B cell (primary cell): ENCODE measurements at places on chromosomes 7 and 10.

DNA sequence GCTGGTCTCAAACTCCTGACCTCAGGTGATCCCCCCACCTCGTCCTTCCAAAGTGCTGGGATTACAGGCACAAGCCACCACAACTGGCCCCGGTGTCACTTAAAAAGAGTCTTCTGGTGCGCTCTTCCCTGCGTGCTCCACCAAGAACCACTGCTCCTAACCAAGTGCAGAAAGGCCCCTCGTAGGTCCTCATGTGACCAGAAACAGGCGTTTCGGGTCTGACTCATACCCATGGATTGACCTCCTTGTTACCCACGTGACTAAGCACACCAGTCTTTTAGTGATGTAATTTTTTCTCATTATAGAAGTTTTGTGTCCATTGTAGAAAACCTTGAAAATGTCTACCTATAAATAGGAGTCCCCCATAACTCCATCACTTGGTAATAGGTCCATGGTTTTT lies 13.9 kb downstream of the FKBP6 start:
- DNase-seq = no peak

DNA sequence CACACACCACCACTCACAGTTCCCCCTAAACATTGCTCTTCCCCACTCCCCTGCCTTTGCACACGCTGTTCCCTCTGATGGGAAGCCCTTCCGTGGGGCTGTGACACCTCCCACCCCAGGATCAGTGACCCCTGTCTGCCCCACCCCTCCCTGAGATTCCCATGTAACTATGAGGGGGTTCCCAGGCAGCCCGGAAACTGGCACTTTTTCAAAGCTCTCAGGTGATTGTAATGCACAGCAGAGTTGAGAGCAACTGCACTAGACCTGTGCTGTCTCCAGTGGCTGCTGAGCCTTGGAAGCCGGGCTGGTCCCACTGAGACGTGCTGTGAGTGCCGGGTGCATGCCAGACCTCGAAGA lies 29.8 kb downstream of the GPRIN2 start:
- DNase-seq = no peak

DNA sequence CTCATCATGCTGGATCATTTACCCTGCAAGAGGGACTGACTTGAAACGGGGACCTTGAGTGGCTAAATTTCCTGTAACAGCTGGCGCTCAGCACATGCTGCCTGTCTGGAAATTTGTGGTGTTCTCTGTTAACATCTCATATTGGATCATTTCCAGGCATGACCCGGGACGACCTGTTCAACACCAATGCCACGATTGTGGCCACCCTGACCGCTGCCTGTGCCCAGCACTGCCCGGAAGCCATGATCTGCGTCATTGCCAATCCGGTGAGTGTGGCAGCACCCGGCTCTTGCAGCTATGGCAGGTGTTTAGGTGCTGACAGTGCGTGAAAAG lies 9.9 kb downstream of the MDH2 start:
- no peak for DNase-seq

GRCh38 chr10:128859738-128860386 lies 607.2 kb upstream of the MGMT start:
- DNase-seq = no peak

DNA sequence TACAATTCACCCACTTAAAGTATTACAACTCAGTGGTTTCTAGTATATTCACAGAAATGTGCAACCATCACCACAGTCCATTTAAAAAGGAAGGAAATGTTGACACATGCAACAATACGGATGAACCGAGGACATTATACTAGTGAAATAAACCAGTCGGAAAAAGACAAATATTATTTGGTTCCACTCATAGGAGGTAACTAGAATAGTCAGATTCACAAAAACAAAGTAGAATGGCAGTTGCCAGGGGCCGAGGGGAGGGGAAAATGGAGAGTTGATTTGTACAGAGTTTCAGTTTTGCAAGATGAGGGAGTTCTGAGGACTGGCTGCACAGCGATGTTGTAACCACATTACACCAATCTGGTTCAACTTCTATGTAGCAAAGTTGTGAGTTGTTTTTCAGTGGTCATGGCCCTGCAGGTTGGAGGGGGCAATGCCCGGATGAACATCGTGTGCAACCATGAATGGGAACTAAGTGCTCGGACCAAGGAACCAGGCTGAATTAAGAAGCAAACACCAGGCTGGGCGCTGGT lies 17.6 kb upstream of the TNPO3 start:
- DNase-seq = no peak

GRCh38 chr7:101857358-101857811 lies 40.0 kb downstream of the CUX1 start:
- DNase-seq = no peak

DNA sequence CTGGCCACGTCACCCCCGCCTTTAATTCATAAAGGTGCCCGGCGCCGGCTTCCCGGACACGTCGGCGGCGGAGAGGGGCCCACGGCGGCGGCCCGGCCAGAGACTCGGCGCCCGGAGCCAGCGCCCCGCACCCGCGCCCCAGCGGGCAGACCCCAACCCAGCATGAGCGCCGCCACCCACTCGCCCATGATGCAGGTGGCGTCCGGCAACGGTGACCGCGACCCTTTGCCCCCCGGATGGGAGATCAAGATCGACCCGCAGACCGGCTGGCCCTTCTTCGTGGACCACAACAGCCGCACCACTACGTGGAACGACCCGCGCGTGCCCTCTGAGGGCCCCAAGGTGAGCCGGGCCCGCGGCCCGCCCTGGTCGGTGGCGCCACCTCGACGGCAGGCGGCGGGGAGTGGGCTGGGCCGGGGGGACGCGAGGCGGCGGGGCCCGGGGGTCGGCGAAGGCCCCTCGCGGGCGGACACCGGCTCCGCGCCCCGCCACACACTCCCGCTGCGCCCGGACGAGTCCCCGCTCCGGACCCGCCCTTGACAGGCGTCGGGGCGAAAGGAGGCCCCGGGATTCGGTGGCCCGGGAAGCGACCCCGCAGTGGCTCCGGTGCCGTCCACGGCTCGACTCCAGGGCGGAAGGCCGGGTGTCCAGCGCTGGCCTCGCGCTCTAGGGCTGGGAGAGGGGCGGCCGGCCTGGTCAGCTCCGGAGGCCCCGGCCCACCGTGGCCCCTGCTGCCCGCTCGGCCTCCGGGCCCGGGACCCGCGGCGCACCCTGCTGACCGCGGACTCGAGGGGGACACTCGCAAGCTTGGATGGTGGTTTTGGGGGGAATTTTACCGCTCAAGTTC lies 557 bp downstream of the BAG3 start:
- no peak for DNase-seq

DNA sequence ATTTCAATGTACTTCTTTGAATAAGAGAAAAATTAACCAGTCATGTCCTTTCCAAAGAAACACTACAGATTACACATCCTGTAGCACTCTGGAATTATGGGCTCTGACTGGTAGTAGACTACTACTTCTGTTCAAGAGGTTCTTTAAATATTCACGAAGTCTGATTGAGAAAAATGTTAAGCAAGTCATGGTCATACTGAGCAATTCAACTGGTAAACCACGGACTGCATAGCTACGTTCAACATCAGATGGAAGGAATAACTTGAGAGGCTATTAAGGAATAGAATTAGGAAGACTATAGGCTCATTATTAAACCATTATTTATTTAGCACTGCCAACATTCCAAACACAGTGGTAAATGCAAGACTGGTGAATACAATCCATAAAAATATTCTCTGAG lies 160.8 kb downstream of the IMMP2L start:
- DNase-seq = no peak

DNA sequence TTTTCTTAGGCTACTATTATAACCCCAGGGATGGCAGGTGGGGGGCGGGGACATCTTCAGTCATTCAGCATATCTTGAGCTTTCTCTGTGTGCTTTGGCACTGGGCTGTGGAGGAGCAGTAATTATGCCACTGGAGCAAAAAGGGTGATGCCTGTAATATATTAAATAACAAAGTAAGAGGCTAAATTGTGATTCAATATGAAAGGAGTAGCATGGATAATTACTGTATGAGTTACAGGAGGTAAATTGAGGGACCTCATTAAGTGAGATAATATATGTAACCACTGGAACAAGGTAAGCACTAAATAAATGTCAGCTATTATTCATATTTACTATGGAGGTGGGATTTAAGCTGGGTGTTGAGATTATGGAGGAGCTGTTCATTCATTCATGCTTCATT lies 3.3 kb upstream of the STN1 start:
- DNase-seq = no peak

DNA sequence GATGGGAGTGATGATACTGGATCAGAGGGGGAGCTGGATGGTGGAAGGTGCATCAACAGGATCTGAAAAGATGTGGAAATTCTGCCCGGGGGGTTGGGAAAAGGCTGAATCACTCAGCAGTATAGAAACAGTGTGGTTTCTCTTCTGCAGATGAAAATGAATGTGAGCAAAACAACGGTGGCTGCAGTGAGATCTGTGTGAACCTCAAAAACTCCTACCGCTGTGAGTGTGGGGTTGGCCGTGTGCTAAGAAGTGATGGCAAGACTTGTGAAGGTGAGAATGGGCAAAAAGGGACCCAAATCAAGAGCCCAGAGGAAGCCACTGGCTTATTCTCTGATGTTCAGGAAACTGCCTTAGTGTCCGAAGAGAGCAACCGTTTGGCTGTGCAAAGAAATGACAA lies 12.9 kb downstream of the OIT3 start:
- DNase-seq = no peak

- peak; percentile 11 for DNase-seq
Measured at GRCh38 chr7:6234384-6234783, 38.0 kb downstream of the CYTH3 start.

GRCh38 chr10:95245425-95246055 lies 45.3 kb downstream of the PDLIM1 start:
- DNase-seq = no peak

DNA sequence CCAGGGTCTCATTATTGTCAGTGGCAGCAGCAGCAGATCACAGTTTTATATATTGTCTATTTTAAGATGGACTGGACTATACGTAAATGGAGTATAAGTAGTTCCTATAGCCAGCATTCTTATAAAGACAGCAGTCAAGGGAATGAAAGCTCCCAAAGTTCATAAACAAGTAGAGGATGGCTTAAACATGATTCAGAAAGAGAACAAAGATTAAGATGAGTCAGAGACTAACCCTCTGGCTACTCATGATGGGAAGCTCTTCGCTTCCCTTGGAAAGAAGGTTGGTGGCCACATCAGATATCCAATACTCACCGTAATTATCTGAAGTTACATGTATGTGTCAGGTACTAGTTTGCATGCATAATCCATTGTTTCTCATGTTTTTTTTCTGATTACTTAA lies 277.0 kb downstream of the INHBA start:
- no peak for DNase-seq

GRCh38 chr7:2953099-2953498 lies 90.6 kb downstream of the CARD11 start:
- DNase-seq = no peak

GRCh38 chr10:59324597-59324996 lies 37.8 kb downstream of the FAM13C start:
- DNase-seq = no peak
